ENCODE measurements at places on chromosomes 2 and 18.

GRCh38 chr2:238527565-238527964 lies 100.8 kb downstream of the ASB1 start:
- DNase-seq = no peak

DNA sequence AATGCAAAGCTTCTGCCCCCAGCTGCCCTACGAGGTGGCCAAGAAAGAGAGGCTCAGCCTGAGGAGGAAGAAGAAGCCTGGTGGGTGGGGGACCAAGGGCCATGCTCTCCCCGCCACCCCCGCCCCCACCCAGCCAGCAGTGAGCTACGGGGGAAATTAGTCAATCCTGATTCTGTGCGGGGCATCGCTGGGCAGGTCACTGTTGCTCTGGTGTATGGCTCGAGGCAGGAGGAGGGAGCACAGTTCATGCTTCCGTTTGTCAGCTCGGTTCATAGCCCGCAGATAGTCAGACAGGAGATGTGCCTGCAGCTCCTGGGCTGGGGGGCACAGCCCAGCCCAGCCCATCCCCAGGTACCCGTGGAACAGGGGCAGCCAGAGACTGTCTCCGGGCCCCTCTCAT lies 17.1 kb downstream of the RAMP1 start:
- no peak for DNase-seq

DNA sequence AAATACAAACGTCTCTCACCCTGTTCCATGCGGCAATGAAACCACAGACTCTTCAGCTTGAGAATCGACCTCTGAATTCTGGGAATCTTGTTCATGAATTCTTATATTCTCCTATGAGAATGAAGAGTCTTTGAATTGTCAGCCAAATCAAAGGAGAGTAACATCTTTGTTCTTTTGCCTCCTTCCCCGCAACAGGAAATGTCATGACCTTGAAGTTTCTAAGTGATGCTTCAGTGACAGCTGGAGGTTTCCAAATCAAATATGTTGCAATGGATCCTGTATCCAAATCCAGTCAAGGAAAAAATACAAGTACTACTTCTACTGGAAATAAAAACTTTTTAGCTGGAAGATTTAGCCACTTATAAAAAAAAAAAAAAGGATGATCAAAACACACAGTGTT lies 21.8 kb downstream of the TNFAIP6 start:
- no peak for DNase-seq

DNA sequence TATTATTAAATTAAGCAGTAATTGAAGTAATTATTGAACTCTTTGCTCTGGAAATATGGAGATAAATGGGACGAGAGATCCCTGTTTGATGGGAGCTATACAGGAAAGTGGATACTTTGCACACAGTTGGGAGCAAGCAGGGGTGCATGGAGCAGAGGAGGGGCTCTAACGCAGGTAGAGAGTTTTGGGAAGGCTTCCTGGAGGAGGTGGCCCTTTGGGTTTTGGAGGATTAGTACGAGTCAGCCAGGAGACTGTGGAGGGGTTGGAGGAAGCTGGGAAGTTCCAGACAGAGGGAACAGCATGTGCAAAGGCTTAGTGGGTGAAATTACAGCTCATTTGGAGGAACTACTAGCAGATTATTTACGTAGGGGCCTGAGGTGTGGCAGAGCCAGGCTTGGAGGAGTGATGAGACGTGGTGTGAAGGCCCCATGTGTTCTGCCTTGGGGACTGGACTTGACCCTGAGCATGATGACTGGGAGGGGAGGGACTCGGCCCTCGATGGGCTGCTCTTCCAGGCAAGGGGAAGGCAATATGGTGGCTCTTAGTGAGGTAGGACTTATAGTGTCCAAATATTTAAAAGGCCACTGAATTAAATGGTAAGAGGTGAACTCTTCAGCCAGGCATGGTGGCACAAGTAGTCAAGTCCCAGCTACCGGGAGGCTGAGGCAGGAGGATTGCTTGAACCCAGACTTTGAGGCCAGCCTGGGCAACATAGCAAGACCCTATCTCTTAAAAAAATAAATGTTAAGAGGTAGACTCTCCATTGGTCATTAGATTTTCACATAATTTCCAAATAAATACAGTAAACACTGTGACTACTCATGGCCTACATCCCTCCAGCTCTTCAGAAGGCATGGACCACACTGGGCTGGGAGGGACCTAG lies 30.2 kb downstream of the GREB1 start:
- no peak for DNase-seq

DNA sequence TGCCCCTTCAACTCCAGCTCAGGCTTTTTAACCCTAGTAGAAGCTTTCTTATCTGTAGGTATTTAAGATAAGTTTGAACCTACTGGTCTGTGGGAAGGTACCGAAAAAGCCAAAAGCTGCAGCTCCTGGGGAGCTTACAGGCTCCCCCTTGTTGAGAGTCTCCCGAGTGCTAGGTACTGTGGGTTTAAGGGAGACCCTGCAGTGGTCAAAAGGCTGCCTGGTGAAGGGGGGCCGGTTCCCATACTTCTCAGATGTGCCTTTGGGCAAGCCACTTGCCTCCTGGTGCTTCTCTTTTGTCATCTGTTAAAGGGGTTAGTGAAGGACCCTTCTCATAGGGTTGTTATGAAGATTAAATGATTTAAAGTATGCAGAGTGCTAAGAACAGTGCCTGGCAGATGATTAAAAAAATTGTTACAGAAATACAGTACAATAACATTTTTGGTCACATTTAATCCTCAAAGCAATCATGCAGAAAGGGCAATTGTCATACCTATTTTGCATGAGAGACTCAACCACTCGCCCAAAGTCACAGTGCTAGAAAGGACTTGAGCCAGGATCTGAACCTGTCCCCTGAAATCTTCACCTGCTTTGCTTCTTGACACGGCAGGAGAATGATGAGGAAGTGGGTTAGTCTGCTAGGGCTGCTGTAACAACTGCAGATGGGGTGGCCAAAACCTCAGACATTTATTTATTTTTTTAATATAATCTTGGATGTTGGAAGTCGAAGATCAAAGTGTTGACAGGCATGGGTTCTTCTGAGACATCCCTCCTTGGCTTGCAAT lies 62.5 kb downstream of the NEDD4L start:
- DNase-seq = no peak

DNA sequence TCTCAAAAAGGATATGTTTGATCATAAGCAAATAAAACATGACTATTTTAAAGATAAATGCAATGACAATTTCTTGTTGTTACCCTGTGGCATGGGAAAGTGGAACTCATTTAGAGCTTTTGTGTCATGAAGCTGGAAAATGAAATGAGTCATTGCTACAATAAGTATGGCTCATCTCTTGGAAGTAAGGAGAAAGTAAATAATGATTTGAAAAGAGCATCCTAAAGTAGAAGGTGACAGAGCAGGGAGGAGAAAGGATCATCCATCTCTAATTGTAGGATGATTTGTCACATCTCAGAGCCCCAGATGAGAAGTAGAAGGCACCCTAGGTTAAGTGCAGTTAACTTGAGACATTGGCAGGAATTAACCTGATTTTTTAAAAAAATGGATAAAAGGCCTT lies 200.5 kb downstream of the CPS1 start:
- DNase-seq = no peak

GRCh38 chr2:224099861-224100643 lies 61.0 kb upstream of the SERPINE2 start:
- no peak for DNase-seq

DNA sequence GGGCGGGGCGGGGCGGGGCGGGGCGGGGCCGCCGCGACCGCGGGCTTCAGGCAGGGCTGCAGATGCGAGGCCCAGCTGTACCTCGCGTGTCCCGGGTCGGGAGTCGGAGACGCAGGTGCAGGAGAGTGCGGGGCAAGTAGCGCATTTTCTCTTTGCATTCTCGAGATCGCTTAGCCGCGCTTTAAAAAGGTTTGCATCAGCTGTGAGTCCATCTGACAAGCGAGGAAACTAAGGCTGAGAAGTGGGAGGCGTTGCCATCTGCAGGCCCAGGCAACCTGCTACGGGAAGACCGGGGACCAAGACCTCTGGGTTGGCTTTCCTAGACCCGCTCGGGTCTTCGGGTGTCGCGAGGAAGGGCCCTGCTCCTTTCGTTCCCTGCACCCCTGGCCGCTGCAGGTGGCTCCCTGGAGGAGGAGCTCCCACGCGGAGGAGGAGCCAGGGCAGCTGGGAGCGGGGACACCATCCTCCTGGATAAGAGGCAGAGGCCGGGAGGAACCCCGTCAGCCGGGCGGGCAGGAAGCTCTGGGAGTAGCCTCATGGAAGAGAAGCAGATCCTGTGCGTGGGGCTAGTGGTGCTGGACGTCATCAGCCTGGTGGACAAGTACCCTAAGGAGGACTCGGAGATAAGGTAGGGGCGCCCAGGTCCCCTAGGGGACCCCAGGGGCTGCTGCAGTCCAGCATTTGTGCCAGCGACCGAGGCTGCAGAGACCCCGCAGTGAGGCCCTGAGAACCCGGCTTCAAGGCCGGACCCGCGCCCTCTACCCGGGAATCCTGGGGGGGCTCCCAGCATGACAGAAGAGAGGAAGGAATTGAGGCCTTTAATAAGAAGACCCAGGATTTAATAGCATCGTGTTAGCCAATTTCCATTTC lies at the start of gene KHK:
TSS of gene KHK (plus strand) at position 49 of the 870 bp plus-strand sequence. CDS start at position 537, 488 bp downstream.
- peak; percentile 85 for DNase-seq

- no peak for DNase-seq
Measured at GRCh38 chr2:5227062-5227699, 465.0 kb upstream of the SOX11 start.

- DNase-seq = no peak
Measured at GRCh38 chr2:69389271-69389670, 2.2 kb upstream of the GFPT1 start.

DNA sequence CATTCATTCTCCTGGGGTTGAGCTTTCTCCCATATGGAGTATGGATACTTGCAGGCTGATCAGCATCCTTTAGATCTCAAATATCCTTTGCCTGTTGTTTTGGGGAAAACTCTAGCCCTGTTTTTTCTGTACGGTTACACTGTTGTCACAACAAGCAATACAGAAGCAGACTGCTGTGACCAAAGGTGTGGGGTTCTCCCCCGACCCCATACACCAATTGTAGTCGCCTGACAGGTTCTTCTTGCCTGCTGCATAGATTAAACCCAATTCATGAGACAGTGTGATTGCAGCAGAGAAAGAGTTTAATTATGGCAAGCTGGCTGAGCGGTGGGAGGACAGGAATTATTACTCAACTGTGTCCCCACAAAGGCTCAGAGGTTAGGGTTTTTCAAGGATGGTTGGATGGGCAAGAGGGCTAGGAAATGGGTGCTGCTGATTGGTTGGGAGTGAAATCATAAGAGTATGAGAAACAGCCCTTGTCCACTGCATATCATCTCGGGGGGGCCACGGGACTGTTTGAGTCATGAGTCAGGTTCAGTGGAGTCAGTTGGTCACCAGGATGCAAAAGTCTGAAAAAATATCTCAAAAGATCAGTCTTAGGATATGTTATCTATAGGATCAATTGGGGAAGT lies 40.6 kb downstream of the ITGB1BP1 start:
- DNase-seq = no peak

- no peak for DNase-seq
Measured at GRCh38 chr2:86087936-86088850, 17.5 kb downstream of the POLR1A start.

DNA sequence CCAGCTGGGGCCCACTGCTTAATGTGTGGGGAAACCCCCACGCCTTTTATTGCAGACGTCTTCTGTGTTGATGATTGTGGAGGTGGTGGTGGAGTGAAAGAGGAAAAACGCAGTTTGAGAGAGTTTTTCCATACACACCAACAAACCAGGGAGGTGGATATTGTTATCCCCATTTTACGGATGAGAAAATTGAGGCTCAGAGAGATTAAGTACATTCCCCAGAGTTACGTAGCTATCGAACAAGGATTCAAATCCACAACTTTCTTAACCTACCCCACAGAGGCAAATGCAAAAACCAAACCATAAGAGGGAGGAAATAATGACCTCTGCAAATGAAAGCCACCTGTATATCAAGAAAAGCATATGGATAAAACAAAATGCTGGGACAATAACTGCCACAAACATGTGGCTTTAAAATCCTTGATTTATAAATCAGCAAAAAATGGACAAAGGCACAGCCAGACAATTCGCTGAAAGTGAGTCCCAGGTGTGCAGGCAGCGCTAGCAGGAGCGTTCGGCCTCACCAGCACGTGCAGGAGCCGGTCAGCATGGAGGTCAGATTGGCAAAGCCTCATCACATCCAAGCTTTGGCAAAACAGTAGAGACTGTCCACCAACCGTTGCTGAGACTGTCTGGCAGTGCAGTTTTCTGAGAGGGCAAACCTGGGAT lies 12.6 kb upstream of the RAB17 start:
- no peak for DNase-seq

DNA sequence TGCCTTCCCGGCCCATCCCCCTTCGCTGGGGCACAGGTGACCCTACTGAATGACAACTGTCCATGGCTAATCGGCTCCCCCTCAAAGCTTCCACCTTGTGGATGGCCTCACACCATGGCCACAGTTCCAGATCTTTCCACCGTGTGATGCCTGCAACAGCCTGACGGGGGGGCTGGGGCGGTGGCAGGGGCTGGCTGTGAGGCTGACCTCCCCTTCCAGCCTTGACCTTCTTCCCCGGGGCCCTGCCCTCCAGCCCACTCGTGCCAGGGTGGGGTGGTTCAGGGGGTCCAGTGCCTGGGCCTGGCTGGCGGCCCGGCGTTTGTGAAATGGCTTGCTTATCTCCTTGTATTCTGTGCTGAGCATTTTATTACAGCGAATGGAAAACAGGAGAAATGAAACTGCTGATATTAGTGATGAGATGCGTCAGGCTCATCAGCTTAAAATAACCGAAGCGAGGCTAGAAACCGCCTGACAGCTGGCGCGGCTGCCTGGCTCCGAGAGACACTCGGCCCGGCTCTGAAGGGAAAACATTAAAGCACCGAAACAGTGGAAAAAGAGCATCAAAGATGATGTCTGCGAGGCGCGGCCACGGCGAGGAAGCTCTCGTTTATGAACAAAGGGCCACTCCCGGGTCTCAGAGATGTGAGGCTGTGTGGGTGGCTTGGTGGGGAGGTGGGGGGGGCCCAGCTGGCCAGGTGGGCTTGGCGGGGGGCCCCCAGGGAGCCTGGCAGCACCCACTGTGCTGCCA lies 916 bp upstream of the PDCD1 start:
- DNase-seq = peak; percentile 47

DNA sequence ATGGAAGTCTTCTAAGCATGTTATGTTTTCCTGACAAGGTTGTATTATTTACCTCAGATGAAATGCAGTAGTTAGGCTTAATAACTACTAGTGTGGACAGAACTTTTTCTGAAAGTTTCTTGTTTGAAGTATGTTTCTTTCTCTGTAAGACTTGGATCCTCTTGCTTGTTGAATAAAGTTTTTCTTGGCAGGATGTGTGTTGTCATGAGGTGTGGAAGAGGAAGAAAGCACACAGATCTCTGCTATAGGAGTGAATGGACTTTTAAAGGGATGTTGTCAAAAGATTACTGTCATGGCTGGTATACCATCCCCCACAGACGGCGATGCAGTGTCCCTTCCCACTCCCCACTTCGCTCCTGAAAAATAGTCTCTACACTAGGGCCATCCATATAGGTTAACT lies 2.6 kb downstream of the CAB39 start:
- DNase-seq = no peak
